ENCODE measurements at places on chromosomes 5 and 9. TPM values are rescaled to one million over a fixed set of nuclear protein-coding genes. Genes with fewer than 3 reads are reported as not detected.

Gene DDX4
- not detected for total RNA-seq

Gene ELL2
- 26.1 TPM for total RNA-seq

Gene OR4F3
- not detected for total RNA-seq

Gene RASGRF2
- 0.15 TPM for total RNA-seq

Gene COL23A1
- total RNA-seq = not detected

Gene EPB41L4B
- 0.45 TPM for total RNA-seq

Gene NFIB
- total RNA-seq = 30.9 TPM

Gene FLT4
- 0.03 TPM for total RNA-seq

Gene IFNA13
- total RNA-seq = not detected

Gene RNF44
- 19.6 TPM for total RNA-seq

Gene DNAH5
- total RNA-seq = 0.30 TPM

Gene LARP1
- total RNA-seq = 89.2 TPM

Gene DAPK1
- total RNA-seq = 2.1 TPM

Gene DOK3
- 2.3 TPM for total RNA-seq

Gene PCDHGA9
- 2.7 TPM for total RNA-seq

Gene SUSD3
- total RNA-seq = 0.72 TPM

Gene CLIC3
- not detected for total RNA-seq

Gene GPX3
- total RNA-seq = 5.0 TPM

Gene NDST1
- 28.7 TPM for total RNA-seq

Gene PLAC8L1
- total RNA-seq = 0.34 TPM

Gene GTF2H2C
- total RNA-seq = 41.1 TPM

Gene OR1Q1
- total RNA-seq = not detected

Gene LCN2
- 4.4 TPM for total RNA-seq

Gene RGMB
- total RNA-seq = 41.3 TPM

Gene NR2F1-AS1
- 4.2 TPM for total RNA-seq

Gene TLR4
- 24.3 TPM for total RNA-seq

Gene GPX8
- 39.3 TPM for total RNA-seq

Gene ANKRD18B
- 7.8 TPM for total RNA-seq

Gene TMEM232
- total RNA-seq = 2.4 TPM

Gene OGN
- total RNA-seq = not detected

Gene KCNN2
- not detected for total RNA-seq

Gene UNC13B
- 9.1 TPM for total RNA-seq

Gene CAVIN4
- total RNA-seq = 1.1 TPM

Gene FRMPD1
- total RNA-seq = not detected

Gene ITK
- total RNA-seq = not detected

Gene MAP1B
- 21.7 TPM for total RNA-seq

Gene NUTM2G
- total RNA-seq = not detected

Gene HK3
- not detected for total RNA-seq

Gene HSPA5
- 110 TPM for total RNA-seq

Gene GDA
- 19.4 TPM for total RNA-seq

Gene BAAT
- 0.08 TPM for total RNA-seq

Measured in A375 (cell line).